ENCODE measurements at places on chromosomes 11 and 22.
A peak's percentile ranks its signal among the peaks of the same experiment; 100 is the strongest.

- DNase-seq, result no peak
Measured at GRCh38 chr11:134126217-134126822, 57.4 kb downstream of the JAM3 start.

DNA sequence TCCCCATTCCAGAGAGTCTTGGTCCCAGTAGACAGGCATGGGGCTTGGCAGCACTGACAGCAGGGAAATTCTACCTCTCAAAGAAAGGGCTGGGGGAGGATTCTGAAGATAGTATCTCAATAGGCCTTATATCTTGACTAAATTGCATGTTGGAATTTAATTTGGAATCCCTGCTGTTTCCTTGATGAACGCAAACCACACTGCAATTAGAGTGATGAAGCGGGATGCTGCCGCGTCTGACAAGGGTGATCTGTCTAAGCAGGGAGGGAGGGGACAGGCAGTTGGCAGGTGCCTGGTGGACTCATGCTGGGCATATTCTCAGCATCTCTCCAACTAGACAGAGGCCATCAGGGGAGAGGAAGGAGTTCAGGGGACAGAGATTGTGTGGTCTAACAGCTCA, 48.4 kb downstream of the COMMD9 start:
- no peak for DNase-seq

- no peak for DNase-seq
Measured at GRCh38 chr11:86064220-86064803, 4.6 kb downstream of the PICALM start.

DNA sequence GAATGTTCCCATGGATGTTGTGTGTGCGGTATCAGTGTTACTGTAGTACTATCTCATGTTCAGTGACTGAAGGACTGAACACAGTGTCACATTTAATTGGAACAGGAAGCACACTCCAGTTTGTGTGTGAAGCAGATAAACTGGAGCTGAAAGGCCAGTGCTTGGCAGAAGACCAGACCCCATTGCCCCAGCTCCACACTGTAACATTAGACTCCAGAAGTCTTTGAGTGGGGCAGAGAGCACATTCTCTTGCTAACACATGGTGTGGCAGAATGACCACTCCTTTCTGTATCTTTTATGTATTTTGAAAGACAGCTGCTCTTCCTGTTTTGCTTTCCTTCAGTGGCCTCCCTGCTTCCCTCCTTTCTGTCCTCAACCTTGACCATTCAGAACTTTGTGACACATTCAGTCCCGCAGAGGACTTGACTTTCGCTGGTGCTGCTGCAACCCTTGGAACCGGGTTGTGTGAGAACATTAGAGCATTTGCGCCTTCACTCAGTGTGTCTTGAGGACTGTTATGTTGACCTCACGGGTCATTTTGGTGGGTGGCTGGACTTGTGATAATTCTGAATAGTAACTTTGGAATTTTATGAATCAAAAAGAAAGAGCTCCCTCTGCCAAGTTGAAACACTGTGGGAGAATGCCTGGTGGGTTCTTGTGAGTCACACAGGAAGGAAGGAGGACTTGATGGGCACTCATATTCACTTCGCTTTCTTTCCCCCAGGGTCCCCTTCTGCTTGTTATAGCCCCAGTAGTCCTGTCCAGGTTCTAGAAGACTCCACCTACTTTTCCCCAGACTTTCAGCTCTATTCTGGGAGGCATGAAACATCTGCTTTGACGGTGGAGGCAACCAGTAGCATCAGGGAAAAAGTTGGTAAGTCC, 26.4 kb downstream of the AMOTL1 start:
- DNase-seq, result no peak

DNA sequence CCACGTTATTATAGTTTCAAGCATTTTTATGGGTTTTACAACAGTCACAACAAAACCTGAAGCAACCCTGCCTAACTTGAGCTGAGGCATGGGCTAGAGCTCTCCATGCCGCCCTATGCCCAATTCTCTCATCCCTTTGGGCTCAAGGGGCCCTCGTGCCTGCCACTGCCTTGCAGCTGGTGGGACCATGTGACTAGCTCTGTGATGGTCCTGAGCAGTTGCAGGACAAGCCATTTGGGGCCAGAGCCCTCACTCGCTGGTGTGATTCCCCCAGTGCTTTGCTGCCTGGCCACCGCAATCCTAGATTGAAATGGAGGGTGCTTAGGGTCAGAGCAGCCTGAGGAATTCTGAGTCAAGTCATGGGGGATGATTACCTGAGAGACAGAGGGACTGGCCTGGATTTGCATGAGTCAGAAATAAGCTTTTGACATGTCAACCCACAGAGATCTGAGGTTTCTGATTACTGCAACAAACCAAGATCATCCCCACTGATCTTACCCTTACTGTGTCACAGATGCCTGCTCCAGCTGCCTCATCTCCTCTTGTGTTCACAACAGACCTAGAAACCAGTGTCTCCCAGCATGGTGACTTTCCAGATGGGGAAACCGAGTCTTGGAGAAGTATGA, 323.7 kb downstream of the BRD1 start:
- no peak for DNase-seq

DNA sequence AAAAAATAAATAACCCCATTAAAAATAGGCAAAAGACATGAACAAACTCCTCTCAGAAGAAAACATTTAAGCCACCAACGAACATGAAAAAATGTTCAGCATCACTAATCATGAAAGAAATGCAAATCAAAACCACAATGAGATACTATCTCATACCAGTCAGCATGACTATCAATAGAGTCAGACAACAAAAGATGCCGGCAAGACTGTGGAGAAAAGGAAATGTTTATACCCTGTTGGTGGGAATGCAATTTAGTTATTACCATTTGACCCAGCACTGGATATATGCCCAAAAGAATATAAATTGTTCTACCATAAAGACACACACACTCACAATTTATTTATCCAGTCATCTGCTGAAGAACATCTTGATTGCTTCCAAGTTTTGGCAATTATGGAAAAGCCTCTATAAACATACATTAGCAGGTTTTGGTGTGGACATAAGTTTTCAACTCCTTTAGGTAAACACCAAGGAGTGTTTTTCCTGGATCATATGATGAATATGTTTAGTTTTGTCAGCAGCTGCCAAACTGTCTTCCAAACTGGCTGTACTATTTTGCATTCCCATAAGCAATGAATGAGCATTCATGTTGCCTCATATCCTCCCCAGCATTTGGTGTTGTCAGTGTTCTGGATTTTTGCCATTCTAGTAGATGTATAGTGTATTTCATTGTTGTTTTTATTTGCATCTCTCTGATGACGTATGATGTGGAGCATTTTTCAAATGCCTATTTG, 28.0 kb downstream of the OR8D1 start:
- DNase-seq, result no peak

GRCh38 chr11:90601261-90601660, 378.4 kb upstream of the CHORDC1 start:
- no peak for DNase-seq

GRCh38 chr22:46150655-46151477, 540 bp downstream of the PPARA start:
- peak; percentile 38 for DNase-seq

- DNase-seq, result no peak
Measured at GRCh38 chr11:8087185-8087584, 6.2 kb downstream of the TUB start.

DNA sequence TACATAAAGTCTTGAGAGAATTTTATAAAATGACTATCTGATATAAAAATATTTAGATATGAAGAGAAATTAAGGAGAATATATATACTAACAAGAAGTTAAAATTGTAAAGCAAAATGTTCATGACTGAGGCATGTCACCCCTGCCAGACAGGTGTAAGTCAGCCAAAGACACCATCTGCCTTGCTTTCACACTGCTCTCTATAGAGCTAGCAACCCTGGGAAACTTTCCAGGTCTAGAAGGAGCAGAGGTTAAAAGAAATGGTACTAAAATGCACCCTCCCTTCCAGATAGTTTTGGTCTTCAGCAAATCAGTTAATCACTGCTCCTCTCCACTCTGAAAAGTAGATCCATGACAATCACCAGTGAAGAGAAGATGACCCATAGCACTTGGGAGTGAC, 16.5 kb downstream of the PPP2R1B start:
- DNase-seq, result no peak

DNA sequence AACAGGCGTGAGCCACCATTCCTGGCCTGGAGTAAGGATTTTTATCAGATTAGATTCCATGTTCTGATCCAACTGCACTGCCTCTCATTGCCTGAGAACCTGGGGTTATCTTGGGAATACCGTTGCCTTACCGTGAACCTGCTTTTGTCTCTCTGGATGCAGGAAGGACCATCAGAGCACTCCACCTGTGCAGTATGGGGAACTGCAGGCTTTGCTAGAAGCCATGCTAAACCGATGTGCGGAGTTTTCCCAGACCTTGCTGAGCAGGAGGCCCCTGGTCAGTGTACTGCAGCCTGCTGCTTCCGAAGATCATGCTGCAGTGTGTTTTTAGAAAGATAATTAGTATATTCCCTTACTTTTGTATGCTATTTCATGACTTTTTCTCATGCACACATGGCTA, 43.6 kb downstream of the MEI1 start:
- no peak for DNase-seq

DNA sequence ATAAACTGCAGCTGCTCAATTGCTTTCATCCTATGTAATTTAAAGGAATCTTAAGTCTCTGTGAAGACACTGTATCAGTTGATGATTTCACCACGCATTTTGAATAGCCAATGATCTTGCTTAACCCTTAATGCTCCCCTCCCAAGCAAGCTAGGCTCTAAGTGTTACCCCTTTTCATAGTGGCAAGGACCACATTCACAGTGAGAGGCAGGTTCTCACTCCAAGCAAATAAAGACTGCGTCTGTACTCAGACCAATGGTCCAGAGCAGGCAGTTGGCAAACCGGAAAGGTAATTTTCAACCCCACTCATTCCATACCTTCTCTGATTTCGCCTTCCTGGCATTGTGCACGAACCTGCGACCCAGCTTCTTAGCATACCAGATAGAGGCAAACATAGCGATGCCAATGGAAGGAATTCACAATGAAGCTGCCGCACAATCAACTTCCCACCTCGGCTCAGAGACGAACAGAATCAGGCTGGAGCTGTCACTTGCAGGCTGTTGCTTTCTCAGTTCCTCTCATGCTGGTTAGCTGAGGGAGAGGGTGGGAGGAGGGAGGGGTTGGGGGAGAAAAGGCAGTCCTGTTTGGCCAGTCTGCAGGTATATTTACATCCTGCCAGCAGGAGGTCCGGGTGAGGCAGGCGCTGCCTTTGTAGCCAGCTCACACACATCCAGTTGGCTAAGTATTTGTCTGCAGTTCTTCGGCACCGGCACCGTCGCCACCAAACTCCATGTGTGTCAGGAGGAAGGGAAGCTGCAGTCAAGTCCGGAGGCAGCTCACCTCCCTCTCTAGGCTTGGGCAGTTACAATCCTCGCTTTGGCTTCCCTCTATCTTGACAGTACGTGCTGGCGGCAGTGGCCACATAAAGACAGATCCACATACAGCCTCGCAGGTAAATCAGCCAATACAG, 1151.2 kb upstream of the CCDC90B start:
- no peak for DNase-seq

DNA sequence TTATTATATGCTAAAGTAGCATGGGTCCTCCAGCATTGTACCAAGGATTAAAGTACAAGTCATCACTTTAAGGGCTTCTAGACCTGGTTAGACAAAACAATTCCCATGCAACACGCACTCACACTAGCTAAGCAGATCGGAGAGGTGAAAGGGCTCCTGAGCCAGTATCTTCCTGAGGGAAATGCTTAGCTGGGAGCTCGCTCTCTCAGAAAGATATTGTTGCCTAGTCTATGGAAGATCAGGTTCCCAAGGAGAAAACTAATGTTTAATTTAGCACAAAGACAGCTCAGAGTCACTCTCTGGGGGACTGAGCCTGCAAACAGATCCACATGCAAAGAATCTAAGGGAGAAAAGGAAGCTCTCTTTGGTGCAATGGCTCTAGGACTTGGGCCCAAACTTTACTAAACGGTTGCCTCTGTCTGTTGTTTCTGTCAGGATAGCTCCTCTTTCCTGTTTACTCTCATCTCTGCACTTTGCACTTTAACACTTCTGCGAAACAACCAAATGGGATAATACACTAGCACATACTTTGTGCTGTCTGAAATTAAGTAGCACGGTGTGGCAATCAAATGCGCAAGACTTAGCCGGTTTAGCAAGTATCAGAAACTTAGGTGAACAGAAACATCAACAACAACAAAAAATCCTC, 10.7 kb downstream of the MAML2 start:
- DNase-seq, result no peak

DNA sequence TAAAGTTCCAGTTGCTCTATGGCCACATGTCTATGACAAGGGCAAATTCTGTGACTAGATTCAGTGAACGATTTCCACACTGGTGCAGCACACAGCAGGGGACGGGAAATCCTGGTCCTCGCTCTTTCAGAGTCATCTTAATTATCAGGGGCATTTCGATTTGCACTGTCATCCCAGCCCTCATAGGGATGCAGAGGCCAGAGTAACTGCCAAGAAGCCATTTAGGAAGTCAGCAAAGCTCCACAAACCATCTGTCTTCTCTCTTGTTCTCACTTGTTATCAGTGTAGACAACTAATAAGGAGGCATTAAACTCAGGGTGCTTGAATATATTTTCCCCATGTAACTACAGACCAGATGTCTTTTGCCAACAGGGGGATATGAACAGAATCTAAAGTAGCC, 151.7 kb downstream of the STK33 start:
- no peak for DNase-seq

DNA sequence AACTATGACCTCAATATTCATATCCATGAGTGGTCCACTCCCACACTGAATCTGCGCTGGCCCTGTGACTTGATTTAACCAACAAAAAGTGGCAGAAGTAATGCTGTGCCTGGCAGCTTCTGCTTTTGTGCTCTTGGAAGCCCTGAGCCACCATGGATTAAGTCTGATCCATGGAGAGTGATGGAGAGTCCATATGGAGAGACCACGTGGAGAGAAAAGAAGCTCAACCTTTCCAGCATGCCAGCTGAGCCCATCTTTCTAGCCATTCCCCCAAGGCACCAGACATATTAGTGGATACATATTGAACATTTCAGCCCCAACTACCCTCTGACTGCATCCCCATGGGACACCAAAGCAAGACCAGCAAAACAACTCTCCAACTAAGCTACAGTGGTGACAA, 16.0 kb downstream of the LRRC55 start:
- no peak for DNase-seq

GRCh38 chr11:83864412-83865057, 578.4 kb upstream of the CCDC90B start:
- no peak for DNase-seq

DNA sequence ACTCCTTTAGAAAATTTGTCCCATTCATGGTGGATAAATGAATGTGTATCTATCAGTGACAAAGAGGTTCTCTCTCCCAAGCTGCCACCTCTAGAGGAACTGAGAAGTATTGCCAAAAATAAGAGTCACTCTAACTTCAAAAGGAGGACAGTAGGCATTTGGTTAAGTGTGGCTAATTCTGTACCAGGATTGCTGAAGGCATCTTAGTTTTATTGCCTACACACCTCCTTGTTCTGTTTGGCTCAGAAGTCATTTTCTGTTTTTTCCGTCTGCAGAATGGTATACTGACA, 189.0 kb upstream of the MPPED2 start:
- no peak for DNase-seq

DNA sequence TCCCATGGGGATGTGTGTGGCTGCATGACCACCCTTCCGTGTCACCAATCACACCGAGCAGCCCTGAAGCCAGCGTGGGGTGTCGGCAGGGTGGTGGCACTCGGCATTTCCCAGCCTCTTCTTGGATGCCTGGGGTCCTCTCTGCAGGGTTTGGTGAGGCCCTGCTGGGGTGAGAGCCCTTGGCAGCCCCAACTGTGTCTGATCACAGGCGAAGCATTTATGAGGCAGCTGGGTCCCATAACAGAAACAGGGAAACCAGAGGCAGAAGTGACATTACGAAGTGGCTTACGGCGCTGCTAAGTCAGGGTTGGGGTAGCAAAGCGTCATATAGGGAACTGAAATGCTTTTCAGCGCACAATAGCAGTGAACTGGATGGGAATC, 92.3 kb upstream of the SEPTIN5 start:
- DNase-seq, result no peak

GRCh38 chr11:48106166-48106565, 110.4 kb upstream of the OR4B1 start:
- DNase-seq, result no peak

Measured in activated T-cell treated with anti-CD3 and anti-CD28 coated beads for 4 hours (primary cell).